ENCODE measurements at places on chromosomes 3 and 15.

DNA sequence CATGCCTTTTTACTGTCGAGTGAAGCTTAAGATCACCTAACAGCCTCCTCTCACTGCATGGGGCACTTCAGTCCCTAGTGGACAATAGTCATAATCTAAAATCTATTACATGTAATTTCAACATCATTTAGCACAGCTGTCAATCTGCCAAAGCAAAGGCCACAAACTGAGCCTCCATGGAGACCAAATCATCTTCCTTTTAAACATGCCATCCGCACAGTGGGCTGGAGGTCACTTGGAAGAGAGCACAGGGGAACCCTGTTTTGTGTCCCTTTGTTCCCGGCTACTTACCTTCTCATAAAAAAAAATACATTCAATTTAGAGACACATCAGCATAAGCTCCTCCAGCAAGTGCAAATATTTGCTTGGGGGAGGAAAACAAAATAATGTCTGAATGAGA lies 167.3 kb downstream of the SQOR start:
- DNase-seq = no peak

DNA sequence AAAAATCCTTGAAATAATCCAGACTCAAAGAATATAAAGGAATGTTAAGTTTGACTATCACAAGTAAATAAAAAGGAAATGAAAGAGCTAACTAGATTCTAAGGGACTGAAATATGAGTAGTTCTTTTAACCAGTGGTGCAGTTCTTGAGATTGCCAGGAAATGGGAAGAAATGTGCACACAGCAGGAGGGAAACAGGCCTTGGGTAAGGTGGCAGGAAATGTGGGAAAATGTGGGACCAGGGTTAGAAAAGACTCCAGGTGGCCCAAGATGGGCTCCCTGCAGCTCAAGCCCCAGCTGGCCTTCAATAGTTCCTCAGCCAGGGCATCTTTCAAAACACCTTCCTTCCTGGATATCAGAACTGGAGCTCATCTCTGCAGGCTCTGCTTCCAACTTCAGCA lies 181.3 kb downstream of the ISL2 start:
- no peak for DNase-seq

GRCh38 chr15:76470691-76471090 lies 134.1 kb downstream of the ISL2 start:
- DNase-seq = no peak

DNA sequence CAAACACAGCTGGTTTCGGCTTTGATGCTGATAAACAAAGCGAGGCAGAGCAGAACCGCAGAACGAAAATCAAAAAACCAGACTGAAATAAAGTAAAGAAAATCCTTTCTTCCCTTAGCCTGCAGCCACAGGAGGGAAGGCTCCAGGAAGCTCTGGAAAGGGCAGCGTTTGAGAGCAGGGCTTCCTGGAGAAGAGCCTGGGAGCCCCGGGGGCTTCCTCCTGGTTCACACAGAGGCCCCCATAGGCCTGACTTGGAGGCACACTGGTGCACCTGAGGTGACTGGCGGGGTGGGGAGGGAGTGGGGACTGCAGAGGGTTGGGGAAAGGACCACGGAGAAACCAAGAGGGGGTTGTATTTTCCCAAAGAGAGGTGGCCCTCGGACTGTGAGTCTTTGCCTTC lies 98.8 kb upstream of the WNT5A start:
- DNase-seq = no peak

GRCh38 chr15:31098953-31099740 lies 2.4 kb downstream of the TRPM1 start:
- no peak for DNase-seq

All from activated T-helper 9 cell treated with anti-CD3 and anti-CD28 coated beads, Interleukin-2, amount 50 U/mL, for 16 hours (primary cell).